CD4-positive, alpha-beta T cell treated with Interleukin-17A for 4 hours (primary cell): ENCODE measurements at places on chromosomes 5 and 9.

- DNase-seq, result no peak
Measured at GRCh38 chr5:128276537-128277216, 193.1 kb downstream of the SLC12A2 start.

DNA sequence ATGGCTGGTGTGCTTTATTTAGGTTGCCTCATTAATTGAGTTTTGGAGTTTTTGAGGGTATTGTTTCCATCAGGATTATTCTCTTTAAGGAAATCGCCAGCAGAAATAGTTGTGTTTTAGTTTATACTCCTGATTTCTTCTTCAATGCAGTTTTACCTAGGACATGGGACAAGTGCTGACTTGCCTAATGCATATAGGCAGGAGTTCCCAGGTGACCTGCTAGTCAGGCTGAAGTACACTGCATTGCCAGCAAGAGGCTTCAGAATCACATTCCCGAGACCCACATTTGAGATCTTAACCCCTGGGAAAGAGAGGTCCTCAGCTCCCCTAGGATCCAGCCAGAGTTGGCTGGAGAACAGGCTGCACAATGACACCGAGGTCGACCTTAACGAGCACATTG, 1.5 kb upstream of the OR1N2 start:
- no peak for DNase-seq

- no peak for DNase-seq
Measured at GRCh38 chr9:115213818-115214334, 95.9 kb upstream of the TNC start.

GRCh38 chr5:125778791-125779190, 644.4 kb upstream of the GRAMD2B start:
- DNase-seq, result no peak

GRCh38 chr9:72022841-72023240, 37.6 kb downstream of the C9orf57 start:
- DNase-seq, result no peak

GRCh38 chr5:143319437-143320227, 83.9 kb downstream of the NR3C1 start:
- DNase-seq, result no peak

DNA sequence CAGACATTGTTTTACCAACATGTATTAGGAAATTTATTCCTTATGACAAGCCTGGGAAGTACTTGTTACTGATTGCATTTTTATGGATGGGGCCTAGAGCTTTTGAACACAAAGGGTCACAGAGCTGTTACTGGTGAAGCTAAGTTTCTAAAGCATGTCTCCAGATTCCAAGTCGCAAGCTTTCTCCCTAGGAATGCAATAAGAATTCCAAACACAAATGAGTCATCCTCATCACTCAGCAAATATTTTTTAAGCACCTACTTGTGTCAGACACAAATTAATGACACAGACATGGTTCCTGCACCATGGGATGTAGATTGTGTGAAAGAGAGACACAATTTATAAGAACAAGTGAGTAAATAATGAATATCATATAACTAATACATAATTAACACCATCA, 11.0 kb upstream of the SH3RF2 start:
- DNase-seq, result no peak

DNA sequence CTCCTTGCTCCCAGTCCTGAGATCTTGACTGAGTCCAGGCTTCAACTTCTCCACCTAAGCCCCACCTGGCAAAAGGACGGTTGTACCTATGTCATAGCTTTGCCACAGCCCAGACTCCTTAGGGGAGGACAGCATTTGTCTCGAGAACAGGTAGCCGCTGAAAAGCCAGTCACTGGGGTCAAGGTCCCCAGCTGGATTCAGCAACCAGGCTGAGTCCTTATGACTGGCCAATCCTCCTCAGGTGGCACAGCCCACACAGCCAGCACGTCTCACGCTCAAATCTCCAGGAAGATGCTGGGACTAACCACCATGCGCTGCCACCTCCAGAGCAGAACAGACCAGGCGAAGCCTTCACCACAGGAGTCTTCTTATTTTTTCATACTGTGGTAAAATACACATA, 27.9 kb upstream of the SMU1 start:
- no peak for DNase-seq
